GF-D8 (cell line): ENCODE measurements at places on chromosomes 2 and 18.

DNA sequence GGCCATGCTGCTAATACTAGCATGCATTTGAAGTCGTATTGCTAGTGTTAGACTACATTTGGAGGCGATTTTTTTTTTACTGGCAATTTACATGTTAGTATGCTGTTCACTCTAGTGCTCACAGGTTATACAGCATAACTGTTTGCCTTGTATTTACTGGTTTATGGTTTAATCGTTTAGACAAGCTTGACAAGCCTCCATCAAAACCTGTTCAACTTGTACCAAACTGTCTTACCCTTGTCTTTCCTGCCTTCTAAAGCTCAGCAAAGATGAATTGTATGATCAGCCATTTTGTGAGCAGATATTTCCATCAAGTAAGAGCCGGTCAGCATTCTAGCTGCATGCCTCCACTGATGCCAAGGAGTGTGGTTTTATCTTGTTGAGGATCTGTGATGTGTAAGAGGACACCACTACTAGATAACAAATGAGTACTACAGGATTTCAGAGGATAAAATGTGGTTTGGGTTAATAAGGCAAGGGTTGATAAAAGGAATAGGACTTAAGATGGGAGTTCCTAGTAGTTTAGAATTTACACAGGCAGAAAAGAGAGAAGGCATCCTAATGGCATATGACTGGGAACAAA is 68.4 kb upstream of the ITM2C start:
- DNase-seq, result no peak

- no peak for DNase-seq
Measured at GRCh38 chr18:25434745-25435144, 82.8 kb upstream of the ZNF521 start.

DNA sequence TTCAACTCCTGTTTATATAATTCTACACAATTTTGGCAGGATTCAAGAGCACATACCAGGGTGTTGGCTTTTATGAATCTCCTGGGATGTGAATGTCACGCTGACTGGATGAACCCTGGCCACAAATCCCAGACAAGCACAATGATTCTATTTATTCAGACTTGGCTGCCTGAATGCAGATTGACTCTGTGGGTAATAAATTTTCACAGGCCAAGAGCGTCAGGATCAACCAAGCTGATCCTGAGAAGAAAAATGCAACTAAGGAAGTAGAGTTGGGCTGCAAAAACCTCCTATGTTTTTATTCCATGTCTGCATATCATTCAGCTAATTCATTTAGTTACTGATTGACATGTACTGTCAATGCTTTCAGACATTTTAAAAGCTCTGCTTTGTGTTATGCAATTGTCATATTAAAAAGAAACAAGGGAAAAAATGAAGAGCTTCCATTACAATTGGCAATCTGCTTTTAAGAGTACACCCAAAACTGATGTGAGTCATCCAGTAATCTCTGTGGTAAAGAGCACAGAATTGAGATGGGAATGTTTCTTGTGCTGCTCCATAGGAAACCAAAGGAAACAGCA is 173.0 kb upstream of the REV1 start:
- no peak for DNase-seq

GRCh38 chr2:163987175-163987940 is 251.6 kb upstream of the FIGN start:
- no peak for DNase-seq

DNA sequence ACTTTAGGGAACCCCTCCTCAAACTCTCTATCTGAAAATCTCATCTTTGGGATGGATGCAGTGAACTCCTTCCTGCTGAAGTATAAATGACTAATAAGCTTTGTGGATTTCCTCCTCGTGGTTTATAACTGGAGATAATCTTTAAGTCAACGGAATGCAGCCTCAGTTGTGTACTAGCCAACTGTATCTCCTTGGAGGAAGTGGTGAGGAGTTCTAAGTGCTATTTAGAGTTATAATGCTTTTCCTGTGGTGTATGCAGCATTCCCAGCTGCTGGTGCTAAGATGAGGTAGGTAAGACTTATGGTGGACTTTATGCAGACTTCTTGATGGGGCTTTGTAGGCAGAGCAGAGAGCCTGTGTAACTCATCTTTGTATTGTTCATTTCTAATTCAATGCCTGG is 90.9 kb downstream of the LYPD6B start:
- DNase-seq, result no peak

- DNase-seq, result no peak
Measured at GRCh38 chr18:48324651-48325050, 84.5 kb downstream of the ZBTB7C start.

- no peak for DNase-seq
Measured at GRCh38 chr2:36677386-36677785, 19.1 kb upstream of the VIT start.

DNA sequence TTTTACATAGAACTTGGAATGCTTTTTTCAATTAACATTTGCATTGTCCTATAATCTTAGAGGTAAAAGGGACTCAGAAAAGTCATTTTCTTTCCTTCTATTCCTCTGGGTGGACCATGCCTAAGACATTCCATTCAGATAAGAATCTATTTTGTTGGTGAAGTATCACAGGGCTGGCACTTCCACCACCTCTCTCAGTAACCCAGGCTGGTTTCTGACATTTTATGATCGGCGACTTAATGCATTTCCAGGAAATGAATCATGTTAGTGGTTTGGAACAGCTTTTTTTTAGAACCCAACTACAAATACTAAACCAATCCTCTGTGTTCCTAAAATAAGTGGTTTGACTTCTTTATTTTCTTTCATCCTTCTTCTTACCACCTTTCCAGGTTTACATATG is 27.0 kb downstream of the GAD1 start:
- no peak for DNase-seq

GRCh38 chr2:15675456-15676195 is 84.0 kb downstream of the DDX1 start:
- DNase-seq, result no peak

DNA sequence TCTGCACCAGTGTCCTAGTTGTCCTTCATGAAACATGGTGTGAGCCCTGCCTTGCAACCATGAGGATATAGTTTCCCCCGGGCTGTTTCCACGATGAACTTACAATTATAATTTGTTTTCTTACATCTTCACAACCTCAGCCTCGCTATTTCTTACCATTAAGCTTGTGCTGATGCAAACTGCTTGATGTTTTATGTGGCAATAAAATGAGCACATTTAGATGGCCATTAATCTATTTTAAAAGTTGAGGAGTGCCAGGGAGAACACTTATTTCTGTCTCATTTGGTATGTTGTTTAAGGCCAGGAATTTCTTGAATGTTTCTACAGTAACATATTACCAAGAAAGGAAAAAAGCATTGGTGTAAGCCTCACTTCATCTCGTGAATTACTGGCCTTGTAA is 214.5 kb upstream of the SLC8A1 start:
- DNase-seq, result no peak

GRCh38 chr2:177698281-177698680 is 305.7 kb downstream of the AGPS start:
- no peak for DNase-seq
